ENCODE measurements at places on chromosomes 1 and 21.

- no peak for DNase-seq
Measured at GRCh38 chr1:226017070-226017469, 17.9 kb upstream of the SDE2 start.

GRCh38 chr1:89833183-89834082 is 12.6 kb downstream of the LRRC8D start:
- no peak for DNase-seq

GRCh38 chr21:34910396-34910795 is 138.7 kb downstream of the RUNX1 start:
- no peak for DNase-seq

GRCh38 chr1:220990427-220991339 is 111.4 kb downstream of the HLX start:
- no peak for DNase-seq

GRCh38 chr1:14254251-14254650 is 344.2 kb upstream of the KAZN start:
- DNase-seq = no peak

- DNase-seq = no peak
Measured at GRCh38 chr1:180085331-180085730, 69.3 kb upstream of the QSOX1 start.

- DNase-seq = no peak
Measured at GRCh38 chr21:42849759-42850412, 29.5 kb downstream of the WDR4 start.

DNA sequence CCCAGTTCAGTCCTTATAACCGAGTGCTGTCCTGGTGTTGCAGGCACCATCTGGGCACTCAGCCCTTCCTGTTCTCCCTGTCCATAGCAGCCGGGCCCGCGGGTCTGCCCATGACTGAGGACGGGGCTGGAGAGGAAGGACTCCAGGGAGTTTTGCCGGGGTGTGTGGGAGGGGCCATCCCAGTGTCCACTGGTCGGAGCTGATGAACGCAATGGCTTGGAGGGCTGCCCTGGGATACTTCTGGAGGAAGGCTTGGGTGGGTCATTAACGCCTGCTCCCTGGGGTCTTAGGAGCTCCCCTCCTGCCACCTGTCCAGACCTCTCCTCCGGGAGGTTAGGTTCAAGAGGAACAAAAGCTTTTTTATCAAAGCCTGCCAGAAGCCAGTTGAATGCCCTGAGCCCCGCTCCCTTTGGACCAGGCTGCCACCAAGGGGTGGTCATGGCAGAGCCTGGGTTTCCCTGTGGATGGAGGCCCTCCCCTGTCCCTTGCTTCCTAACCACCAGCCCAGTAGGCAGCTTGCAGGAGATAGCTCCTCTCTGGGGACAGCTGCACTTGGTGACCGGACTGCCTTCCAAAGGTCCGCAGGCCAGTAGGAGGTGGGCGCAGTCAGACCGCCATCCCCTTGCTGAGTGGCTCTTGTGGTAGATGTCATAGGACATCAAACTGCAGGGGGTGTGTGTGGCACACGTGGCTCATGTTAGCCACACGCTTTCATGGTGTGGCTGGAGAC is 61.3 kb downstream of the TRIM11 start:
- DNase-seq = no peak

DNA sequence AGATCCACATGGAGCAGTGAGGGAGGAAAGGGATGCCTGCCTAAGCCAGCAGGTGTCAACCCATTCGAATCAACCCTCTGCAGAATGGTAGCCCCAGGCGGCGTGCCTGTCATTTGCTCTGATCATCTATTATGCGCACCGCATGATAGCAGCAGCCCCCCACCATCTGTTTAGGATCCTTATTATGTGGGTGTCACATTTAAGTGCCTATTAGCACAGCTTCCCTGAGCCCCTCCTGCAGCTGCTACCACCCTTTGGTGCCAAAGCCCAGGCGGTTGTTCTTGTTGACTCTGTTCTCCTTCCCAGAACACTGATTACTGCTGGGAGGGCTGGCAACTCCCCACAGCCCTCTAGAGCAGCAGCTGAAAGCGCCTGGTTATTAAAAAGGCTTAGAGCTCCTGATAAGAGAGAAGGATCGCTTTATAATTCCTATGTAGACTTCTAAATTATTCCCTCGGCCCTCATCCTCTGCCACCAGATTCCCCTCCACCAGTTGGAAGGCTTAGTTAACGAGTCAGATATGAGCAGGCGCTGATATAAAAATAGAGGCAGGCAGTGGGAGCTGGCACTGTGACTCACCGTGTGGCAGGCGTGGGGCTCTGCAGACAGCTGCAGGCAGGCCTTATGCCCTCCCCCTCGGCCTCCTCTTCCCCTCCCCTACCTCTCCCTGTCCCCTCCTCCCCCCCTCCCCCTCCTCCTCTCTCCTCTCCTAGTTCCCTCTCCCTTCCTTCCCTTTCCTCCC is 23.0 kb downstream of the ACTA1 start:
- DNase-seq = peak; percentile 98

GRCh38 chr1:66351913-66352312 is 182.0 kb upstream of the SGIP1 start:
- DNase-seq = no peak

DNA sequence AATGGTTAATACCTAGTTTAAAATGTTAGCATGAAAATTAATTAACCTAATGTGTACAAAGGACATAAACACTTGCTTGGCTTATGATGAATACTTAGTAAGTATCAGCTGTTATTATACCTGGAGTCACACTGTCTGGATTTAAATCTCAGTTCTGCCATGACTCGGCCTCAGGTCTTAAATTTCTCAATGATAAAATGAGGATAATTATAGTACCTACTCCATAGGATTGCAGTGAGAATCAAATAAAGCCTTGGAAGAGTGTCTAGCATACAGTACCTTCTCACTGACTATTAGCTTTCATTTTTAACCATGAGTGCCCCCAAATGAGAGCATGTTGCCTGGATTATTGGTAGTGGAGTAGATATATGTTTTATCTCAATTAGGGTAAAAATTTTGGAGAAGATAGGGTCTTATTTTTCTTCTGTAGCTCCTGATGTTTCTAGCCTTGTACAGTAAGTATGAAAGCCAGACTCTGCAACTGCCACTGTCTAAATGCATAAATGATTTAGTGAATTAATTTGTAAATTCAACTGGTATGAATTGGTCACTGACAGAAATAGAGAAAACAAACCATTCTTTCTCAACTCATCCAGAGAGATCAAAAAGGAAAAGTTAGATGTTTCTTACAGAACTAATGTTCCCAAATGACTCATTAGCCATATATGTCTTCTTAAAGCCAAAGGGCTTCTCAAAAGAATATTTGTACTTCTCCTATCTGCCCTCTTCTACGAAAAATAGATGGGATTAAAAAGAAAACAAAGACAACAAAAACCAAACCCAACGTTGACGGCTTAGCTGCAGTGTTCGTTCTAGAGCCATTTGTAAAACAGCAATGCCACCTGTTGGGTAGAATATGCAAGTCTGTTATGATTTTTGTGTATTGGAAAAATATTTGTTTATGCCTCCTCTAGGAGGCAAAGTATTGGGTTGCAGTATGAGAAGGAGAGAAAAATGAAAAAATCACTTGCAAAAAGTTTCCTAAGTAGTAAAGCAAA is 53.8 kb upstream of the MROH9 start:
- no peak for DNase-seq

DNA sequence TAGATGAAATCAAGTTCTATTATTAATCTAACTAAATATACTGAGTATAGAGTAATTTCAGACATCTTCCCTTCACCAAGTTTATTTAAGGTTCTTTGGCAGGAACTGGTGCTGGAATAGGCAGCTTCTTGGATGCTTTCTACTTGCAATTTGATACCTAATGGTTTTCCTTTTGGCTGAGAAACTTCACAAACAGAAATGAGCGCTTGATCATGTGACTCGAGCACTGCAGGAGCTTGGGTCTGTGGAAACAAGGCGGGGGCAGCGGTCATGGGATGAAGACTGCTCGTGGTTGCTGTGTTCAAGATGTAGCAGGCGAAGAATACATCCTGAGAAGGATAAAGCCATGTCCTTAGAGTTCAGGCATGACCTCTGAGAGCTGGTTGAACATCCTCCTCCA is 136.8 kb downstream of the PTPRC start:
- DNase-seq = no peak

- no peak for DNase-seq
Measured at GRCh38 chr1:207361889-207362288, 40.4 kb downstream of the CD55 start.

GRCh38 chr1:184329245-184329953 is 57.4 kb upstream of the C1orf21 start:
- DNase-seq = no peak

- no peak for DNase-seq
Measured at GRCh38 chr1:174995916-174996315, 3.8 kb upstream of the CACYBP start.

GRCh38 chr1:100383743-100384405 is 31.6 kb downstream of the CDC14A start:
- DNase-seq = no peak

GRCh38 chr1:45365051-45365450 is 24.8 kb upstream of the MUTYH start:
- DNase-seq = no peak

- DNase-seq = no peak
Measured at GRCh38 chr1:109188200-109188599, 25.5 kb upstream of the SARS1 start.

DNA sequence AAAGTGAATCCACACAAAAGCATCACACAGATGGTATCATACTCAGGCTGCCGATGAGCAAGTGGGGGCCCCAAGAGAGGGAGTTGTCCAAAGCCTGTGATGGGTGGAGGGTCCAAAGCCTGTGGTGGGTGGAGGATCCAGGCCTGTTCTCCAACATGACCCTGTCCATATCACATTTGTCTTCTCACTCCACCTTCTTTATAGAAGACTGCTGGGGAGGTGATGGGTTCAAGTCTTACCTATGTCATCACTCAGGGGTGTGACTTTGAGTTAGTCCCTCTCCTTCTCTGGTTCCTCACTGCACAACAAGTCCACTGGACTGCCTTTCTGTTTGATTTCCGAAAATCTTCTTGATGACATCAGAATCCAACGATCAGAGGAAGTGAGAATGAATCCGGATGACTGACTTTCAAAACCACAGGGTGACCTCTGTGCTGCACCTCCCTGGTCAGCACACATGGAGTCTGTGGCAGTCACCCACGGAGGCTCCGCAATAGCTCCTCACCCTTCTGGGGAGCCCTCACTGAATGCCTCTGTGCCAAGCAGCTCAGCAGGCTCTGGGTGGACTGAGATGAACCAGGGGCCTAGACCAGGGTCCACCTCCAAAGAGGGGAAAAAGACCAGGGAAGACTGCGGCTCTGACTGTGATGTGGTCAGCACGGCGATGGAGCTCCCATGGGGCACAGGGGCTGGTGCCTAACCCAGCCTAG is 166.8 kb downstream of the HIVEP3 start:
- no peak for DNase-seq

GRCh38 chr1:239434181-239434580 is 47.8 kb downstream of the CHRM3 start:
- no peak for DNase-seq

DNA sequence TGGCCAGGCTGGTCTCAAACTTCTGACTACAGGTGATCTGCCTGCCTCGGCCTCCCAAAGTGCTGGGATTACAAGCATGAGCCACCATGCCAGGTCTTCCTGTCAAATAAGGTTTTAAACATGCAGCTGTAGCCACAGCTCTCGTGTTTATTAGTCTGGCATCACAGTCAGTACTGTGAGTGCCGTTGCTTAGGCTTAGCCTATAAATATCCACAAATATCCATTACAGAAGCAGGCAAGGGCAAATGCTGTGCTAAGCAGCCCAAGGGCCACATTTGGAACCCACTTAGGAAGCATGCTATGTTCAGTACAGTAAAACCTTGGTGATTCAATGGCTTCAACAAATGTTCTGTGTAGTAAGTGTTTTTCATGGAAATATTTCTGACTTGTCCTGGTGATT is 75.9 kb downstream of the KIF1B start:
- DNase-seq = no peak

GRCh38 chr1:168520052-168520751 is 23.6 kb downstream of the XCL2 start:
- no peak for DNase-seq

GRCh38 chr1:155219592-155220031 is 11.1 kb downstream of the MTX1 start:
- no peak for DNase-seq

DNA sequence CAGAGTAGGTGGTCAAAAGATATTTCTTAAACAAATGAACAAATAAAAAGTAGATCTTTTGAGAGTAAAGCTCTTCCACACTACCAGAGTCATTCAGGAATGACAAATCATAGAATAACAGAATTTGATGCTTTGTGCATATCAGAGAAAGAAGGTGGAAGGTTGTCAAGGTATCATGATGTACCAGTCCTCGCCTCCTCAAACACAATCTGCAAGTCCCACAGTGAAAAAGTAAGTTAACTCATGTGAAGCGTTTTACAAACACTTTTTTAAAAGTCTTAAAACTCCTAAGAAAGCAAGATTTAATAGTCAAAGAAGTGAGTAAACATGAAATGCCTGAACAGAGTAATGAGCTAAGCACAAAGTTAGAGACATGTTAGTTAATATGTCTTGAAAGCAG is 2.5 kb upstream of the RGS4 start:
- DNase-seq = no peak

GRCh38 chr21:20968391-20968790 is 29.8 kb upstream of the NCAM2 start:
- DNase-seq = no peak

DNA sequence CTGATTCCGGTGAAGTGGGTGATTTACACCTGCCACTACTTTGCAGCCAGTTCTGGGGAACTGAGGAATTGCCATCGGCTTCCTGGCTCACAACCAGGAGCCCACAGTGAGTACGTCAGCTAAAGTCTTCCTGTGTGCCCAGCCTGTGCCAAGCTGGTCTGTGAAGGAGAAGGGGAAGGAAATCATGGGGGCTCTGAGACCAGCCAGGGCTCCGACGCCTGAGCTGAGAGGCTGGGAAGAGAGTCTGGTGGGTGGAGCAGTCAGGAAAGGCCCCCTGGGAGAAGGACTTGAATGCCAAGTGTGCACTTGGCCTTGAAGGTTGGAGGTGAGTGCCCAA is 1.2 kb downstream of the LURAP1 start:
- no peak for DNase-seq

DNA sequence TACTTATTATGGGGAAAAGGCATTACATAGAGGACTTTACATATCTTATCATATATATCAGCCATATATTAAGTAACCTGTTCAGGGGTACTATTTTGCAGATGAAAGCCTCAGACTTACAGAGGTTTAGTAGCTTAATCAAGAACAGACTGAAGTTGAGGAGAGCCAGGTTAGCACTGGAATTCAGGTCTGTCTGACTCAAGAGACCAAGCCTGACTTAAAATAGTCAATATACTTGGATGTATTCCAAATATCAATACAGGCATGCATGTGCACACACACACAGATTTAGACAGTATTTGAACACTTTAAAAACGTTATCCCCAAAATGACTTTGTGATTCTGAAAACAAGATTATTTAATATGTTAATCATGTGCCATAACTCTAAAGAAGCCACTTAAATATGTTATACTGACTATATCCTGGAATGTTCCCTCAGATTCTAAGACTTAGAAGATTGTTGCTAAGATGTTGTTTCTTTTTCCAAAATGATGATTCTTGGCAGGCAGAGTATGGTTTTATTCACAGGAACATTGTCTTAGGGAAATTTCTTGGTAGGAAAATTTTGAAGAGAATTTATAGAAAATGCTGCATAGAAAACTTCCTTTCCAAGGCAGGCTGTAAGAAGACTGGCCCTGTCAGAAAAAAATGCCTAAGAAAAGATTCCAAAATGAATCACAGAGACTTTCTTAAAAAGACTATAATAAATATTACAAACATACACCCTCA is 61.6 kb downstream of the ADAMTS1 start:
- no peak for DNase-seq

GRCh38 chr1:67004176-67004575 is 49.8 kb downstream of the SLC35D1 start:
- no peak for DNase-seq
